ENCODE measurements at places on chromosomes 6 and 20.

GRCh38 chr20:2357114-2357513, 23.6 kb upstream of the TGM6 start:
- DNase-seq, result no peak

DNA sequence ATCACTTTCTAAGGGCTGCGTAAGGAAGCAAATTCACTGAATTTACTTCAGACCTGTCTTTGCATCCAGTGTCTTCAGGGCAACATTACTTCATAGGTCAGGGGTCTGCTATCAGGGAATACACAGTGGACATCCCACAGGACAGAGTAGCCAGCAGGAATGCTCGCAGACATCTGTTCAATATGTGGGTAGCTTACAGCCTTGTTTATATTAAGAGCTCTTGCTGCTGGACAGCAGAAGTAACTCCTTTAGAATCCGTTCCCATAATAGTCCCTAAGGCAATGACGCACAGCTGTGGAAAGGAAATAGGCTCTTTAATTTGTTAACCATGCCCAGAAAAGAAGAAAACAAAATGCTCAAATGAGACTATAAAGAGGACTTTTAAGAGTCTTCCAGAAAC, 198.7 kb downstream of the MOXD1 start:
- no peak for DNase-seq

- no peak for DNase-seq
Observed at GRCh38 chr6:37990762-37991525, 171.4 kb downstream of the ZFAND3 start.

DNA sequence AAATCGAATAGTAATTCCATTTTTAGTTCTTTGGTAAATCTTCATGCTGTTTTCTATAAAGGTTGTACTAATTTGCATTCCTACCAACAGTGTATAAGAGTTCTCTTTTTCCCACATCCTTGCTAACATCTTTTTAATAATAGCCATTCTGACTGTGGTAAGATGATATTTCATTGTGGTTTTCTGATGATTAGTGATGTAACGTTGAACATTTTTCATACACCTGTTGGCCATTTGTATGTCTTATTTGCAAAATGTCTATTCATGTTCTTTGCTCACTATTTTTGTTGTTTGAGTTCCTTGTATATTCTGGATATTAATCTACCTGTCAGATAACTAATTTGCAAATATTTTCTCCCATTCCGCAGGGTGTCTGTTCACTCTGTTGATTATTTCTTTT, 64.5 kb downstream of the LIN28B start:
- DNase-seq, result no peak

DNA sequence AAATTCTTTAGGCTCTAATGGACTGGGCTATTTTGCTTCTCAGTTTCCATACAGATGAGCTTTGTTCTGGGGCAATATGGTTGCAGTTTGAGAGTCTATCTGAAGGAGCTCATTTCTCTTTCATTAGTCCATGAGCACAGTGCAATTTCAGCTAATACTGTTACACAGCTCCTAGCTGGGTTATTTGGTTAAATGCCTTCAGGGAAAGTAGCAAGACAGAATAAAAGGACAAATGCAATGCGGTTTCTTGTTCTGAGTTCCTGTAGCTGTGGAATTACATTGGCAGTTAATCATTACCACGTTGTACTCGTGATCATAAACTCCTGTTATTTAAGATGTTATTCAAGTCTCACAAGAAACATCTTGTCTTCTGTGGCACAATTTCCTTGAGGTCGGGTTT, 127.7 kb downstream of the BFSP1 start:
- DNase-seq, result no peak

DNA sequence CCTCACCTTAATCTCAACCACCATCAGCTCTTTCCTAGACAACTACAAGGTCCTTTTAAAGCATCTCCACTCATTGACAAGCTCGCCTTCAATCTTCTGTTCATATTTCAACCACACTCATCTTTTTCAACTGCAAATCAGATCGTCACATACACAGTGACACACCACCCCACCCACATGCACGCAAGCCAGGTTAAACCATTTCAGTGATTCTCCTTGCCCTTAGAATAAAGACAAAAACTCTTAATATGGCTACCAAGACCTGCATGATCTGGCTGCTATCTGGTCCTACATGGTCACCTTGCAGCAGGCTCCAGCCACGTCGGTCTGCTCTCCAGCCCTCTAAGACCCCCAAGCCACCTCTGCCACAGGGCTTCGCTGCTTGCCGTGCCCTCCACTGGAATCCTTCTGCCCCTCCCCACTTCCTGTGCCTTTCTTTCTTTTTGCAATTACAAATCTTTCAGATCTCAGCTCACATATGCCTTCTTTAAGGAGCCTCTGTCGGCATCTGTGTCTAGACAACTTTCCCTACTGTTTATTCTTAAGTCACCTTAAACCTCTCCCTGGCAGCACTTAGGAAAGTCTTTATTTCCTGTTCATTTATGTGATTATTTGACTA, 507.3 kb upstream of the ARID1B start:
- no peak for DNase-seq

DNA sequence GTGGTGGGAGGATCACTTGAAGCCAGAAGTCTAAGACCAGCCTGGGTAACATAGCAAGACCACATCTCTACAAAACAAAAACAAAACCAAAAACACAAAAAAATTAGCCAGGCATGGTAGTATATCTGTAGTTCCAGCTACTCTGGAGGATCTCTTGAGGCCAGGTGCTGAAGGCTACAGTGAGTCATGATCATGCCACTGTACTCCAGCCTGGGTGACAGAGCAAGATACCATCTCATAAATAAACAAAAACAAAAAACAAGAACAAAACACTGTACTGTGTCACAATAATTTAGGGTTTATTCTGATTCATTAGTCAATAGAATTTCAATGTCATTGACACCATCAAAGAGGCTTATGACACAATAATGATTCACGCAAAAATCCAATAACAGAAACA, 1121.7 kb upstream of the MAP3K7 start:
- no peak for DNase-seq

- DNase-seq, result no peak
Observed at GRCh38 chr6:168920289-168920688, 333.4 kb downstream of the THBS2 start.

- no peak for DNase-seq
Observed at GRCh38 chr6:23377830-23378229, 748.2 kb upstream of the NRSN1 start.

- no peak for DNase-seq
Observed at GRCh38 chr20:32752458-32753250, 9.4 kb upstream of the COMMD7 start.

DNA sequence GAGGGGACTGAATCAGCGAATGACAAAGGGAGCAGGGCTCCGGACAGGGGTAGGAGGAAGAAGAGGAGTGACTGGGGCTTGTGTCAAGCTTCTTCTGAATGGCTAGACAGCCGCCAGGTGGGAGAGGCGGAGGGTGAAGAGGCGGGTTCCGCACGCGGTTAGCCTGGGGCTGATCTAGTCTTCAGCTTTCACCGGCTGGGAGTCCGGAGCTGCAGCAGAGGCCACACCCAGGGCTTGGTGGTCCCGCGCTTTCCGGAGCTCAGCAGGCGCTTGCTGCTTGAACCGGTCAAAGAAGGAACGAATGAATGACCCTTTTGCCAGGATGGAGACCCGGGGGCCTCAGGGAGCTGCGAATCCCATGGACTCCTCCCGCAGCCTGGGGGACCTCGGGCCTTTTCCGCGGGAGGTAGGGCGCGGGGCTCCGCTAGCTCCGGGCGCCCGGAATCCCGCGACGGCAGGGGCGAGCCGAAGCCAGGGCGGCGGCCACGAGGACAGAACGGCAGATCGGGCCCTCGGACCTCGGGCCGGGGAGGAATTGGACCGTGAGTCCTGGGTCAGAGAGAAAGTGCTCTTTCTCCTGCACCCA, at the start of gene C6orf141:
Gene C6orf141 (plus strand): TSS at position 177 of the 586 bp plus-strand sequence. CDS start 125 bp downstream, at position 302.
- no peak for DNase-seq

GRCh38 chr6:147625946-147626345, 117.5 kb downstream of the SAMD5 start:
- DNase-seq, result no peak

DNA sequence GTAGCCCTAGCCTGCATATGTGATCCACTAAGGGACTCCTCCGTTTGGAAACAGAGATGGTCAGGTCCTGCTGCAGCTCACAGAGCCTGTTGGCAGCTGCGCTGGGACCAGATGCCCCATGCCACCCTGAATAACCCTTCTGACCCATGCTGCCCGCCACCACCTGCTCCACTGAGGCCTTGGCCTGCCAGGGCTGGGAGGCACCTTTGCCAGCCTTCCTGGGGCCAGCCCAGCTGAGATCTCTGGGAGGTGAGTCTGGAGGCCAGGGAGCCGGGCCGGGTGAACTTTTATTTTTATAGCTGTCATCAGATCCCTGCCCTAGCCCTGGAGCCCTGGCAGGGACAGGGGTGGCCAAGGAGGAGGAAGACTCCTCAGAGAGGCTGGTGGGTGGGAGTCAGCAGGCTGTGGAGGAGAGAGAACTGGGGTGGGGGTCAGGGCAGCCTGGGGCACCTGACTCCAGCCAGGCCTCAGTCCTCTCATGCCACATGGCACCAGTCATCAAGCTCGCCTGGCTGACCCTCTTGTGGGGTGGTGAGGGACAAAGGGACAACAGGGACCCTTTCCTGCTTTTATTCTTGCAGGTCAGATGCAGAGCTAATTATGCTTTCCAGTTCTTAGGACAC, 10.0 kb downstream of the CEBPB start:
- no peak for DNase-seq

DNA sequence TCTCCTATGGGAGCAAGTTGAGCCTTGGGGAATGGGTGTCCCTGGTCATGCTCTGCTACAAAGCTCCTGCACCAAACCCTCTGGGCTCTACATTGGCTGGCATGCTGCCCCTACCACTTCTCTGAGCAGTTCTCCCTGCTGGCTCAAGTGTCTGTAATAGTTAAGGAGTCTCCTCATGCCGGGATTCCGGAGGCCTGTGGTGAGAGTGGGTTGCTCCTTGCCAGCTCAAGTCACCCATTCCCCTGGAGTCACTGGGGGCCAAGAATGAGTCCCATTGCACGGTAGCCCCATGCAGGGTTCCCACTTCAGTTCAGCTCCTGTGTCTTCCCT, 173.9 kb downstream of the PRDM13 start:
- DNase-seq, result no peak

GRCh38 chr20:384723-385122, 4.2 kb downstream of the TRIB3 start:
- no peak for DNase-seq

DNA sequence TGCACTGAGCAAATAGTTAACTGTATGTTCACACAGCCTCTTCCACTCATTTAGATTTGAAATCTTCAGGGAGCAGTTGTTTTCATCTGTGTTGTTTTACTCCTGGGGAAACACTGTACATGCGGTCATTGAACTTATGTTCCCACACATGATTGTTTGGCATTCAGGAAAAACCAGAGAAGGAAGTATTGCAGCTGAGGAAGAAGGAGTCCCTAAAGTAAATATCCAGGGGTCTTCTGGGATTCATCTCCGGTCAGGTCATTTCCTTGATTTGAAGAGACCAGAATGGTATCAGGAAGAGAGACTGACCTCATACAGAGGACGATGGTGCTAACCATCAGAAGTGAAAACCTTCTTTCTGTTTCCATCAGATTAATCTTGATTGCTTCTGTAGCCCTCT, 52.5 kb downstream of the DCBLD1 start:
- no peak for DNase-seq

GRCh38 chr6:115668211-115668610, 392.5 kb downstream of the FRK start:
- DNase-seq, result no peak

DNA sequence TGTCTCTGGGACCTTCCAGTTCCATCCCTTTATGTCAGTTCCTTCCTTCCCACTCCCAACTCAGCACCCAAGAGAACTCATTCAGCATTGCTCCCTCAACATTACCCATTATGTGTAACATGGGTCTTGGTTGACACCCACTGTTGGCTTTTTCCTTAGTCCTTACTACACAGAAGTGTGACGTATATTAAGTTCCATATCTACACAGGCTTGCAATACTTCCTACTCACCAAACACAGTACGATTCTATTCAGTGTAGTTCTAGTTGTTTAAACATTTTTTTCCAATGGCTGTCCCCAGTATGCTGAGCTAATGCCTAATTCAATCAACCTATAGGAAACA, 37.7 kb downstream of the ARHGAP18 start:
- DNase-seq, result no peak

GRCh38 chr6:75266716-75267291, 17.8 kb downstream of the TMEM30A start:
- no peak for DNase-seq

DNA sequence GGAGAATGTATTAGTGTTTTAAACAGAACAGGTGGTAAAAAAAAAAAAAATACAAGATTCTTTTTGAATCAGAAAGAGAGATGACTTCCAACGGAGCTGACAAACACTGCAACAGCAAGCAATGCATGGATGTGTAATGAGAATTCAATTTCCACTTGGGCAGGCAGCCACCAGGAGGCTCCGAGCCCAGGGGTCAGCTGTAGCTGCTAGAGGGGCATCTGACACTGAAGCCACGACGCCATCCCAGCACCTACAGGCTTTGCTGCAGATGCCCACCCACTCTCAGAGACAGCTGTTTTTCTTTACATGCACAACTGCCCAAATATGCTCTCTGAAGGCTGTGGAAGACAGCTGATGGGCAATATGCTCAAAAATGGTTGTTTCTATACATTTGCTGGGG, 75.4 kb downstream of the ELOVL5 start:
- no peak for DNase-seq

DNA sequence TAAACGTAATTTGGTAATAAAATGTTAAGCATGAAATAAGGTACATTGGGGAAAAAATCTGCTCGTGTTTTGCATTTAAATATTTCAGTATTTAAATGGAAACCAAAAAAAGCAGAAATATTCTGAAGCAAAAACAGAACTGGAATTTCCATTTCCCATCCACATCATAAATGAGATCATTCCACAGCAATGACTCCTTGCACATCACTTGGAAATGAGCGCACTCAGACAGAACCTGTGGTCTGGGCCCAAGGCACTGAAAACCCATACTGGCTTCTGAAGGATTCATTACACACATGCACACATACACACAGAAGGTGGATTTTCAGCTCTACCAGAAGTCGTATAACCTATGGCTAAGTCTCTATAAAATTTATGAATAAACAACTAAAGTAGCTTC, 174.8 kb downstream of the IBTK start:
- DNase-seq, result no peak

DNA sequence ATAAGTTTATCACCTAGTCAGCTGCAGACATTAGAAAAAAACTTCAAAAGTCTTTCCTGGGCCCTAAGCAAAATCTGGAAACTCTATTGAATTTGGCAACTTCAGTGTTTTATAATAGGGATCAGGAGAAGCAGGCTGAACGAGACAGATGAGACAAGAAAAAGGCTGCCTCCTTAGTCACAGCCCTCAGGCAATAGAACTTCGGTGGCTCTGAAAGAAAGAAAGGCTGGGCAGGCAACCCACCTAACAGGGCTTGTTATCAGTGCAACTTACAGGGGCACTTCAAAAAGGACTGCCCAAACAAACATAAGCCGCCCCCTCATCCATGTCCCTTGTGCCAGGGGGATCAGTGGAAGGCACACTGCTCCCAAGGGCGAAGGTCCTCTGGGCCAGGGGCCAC, 657.9 kb upstream of the HS3ST5 start:
- no peak for DNase-seq

GRCh38 chr20:37992802-37993409, 40.4 kb downstream of the TTI1 start:
- no peak for DNase-seq

Data from stimulated activated CD4-positive, alpha-beta T cell treated with anti-CD3 and anti-CD28 coated beads, TNF-alpha, amount 100 ng/mL, for 48 hours (primary cell).